ENCODE measurements at places on chromosomes 7 and 10. TPM values are rescaled to one million over a fixed set of nuclear protein-coding genes. Genes with fewer than 3 reads are reported as not detected.

BMPER gene
- total RNA-seq: 4.0 TPM

ARHGAP21 gene
- total RNA-seq: 195 TPM

HMX3 gene
- not detected for total RNA-seq

CALCR gene
- 0.34 TPM for total RNA-seq

HOXA6 gene
- total RNA-seq: 1.3 TPM

FKBP9 gene
- 110 TPM for total RNA-seq

MYO1G gene
- 7.8 TPM for total RNA-seq

LIPJ gene
- 0.75 TPM for total RNA-seq

FEZF1 gene
- not detected for total RNA-seq
